ENCODE measurements at places on chromosomes 2 and 18. TPM values are rescaled to one million over a fixed set of nuclear protein-coding genes. Genes with fewer than 3 reads are reported as not detected.

DNA sequence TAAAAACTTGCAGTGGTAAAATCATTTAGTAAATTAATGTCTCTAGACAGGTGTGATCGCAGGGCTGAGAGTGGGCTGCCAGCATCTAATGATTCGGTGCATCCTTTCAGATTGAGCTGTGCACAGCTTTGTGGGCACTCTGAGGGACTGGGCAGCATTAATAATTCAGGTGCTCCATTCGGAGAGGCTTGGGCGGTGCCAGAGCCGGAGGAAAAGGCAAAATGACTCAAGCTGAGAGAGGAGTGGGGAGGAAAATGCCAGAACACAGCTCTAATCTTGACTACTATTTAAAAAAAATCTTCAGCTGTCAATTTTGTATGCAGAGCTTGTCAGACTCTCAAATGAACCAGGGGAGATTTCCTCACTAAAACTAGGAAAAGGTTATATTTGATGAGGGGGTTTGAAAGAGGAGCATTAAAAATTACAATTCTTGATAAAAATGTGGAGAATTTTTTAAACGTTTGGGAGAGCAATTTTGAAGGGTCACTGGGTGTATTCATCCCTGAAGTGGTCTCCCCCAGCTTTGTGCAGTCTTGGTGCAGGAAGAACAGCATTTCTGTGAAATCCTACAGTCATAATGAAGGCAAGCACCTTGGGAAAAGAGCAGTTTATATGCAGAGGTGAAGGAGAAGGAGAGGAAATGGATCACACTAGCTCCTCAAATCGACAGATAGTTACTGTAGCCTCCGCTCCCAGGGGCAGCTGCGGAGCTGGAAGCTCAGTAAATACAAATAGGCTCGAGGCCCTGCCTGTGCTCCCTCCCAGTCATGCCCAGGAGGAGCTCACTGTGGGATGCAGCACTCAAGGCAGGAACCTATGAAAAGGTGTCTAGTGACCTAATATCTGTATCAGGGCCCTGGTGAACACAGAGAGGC lies 535.4 kb upstream of the RAB6C start:
- no peak for DNase-seq
- H3K27me3 ChIP-seq, result no peaks in the 10 kb centered on the region
- H3K4me1 ChIP-seq, result no peaks in the 10 kb centered on the region
- no peaks in the 10 kb centered on the region for H3K36me3 ChIP-seq
- no peak overlapping the region for H3K27ac ChIP-seq

GRCh38 chr18:79069717-79070151 lies 540 bp downstream of the ATP9B start:
- no peak for DNase-seq
- no peaks in the 10 kb centered on the region for H3K4me1 ChIP-seq
- peaks cover 29% of the 10 kb centered on the region for H3K36me3 ChIP-seq

The CYP26B1 gene
- 5.1 TPM for total RNA-seq

DNA sequence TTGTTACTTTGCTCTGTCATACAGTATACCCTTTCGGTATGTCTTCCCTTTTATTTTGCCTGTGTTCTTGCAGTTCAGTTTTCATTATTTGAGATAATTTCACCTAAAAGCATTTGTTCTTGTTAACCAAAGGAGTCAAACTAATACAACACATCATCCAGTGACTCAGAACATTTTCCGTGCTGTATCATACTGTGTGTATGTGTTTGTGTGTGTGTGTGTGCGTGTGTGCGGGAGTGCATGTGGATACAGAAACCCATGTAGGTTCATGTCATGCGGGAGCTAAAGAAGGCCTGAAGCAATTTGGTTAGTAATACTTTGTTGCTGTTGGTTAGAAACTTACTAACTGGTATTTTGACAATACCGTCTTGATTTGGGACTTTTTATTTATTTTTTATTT lies 60.0 kb downstream of the CEP192 start:
- DNase-seq, result no peak
- no peak overlapping the region for H3K27ac ChIP-seq
- H3K27me3 ChIP-seq, result no peaks in the 10 kb centered on the region
- H3K4me1 ChIP-seq, result no peaks in the 10 kb centered on the region
- H3K36me3 ChIP-seq, result peaks cover 40% of the 10 kb centered on the region

GRCh38 chr18:29123706-29124530 lies 947.0 kb upstream of the CDH2 start:
- no peak for DNase-seq
- H3K27ac ChIP-seq, result no peak overlapping the region
- no peaks in the 10 kb centered on the region for H3K4me1 ChIP-seq
- no peak overlapping the region for H3K4me3 ChIP-seq

DNA sequence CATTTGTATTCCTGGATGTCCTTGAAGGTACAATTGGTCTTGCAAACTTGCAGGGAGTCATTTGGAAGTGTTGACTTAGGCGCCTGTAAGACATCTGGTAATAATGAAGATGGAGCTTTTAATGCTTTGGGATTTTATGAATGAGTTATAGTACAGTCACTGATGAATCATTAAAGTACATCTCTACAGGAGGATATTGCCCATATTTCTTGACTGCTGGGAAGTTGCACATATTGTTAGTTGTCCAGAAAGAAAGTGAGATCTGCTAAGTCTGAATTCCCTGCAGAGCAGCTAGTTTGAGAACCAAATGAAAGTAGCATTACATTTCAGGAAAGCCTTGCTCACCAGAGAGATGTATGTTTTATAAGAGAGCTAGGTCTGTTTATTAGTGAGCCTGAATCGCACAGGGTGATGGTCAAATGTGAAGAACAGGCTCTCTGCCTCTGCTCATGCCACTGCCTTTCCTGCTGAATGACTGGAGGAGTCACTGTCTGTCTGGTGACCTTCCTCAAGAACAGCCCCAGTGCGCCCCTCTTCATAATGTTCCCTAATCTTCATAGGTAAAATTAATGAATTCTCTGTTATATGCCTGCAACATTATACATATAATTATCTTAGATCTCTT lies 138.9 kb upstream of the KLHL14 start:
- H3K4me3 ChIP-seq, result no peak overlapping the region
- no peaks in the 10 kb centered on the region for H3K36me3 ChIP-seq
- H3K27ac ChIP-seq, result no peak overlapping the region
- DNase-seq, result no peak

The MDH1B gene
- total RNA-seq, result 1.9 TPM

The SLC11A1 gene
- total RNA-seq, result 0.12 TPM

DNA sequence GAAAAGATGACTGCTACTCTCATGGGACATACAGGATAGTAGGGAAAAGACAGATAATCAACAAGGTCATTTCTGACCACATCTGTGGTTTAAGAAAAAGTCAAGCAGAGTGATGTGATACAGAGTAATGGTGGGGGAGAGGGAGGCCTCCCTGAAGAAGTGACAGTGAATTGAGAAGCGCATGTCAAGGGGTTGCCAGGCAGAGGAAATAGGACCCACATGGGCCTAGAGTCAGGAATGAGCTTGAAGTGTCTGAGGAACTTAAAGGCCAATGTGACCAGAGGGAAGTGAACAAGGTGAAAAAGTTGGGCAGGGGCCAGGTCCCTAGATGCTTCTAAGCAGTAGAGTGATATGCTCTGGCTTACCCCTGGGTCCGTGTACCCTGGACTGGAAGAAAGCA lies 113.5 kb upstream of the PPP1CB start:
- no peaks in the 10 kb centered on the region for H3K27me3 ChIP-seq
- H3K4me3 ChIP-seq, result no peak overlapping the region
- no peak for DNase-seq
- peak overlapping the region; percentile 3 for H3K27ac ChIP-seq
- peaks cover 38% of the 10 kb centered on the region for H3K4me1 ChIP-seq

- no peak overlapping the region for H3K27ac ChIP-seq
- no peak overlapping the region for H3K4me3 ChIP-seq
Observed at GRCh38 chr18:8142131-8142711, 467.0 kb upstream of the RAB12 start.

- H3K27ac ChIP-seq, result no peak overlapping the region
- no peak for DNase-seq
- no peaks in the 10 kb centered on the region for H3K4me1 ChIP-seq
- H3K27me3 ChIP-seq, result no peaks in the 10 kb centered on the region
- no peaks in the 10 kb centered on the region for H3K36me3 ChIP-seq
- no peak overlapping the region for H3K4me3 ChIP-seq
Observed at GRCh38 chr2:223918671-223919134, 26.4 kb downstream of the WDFY1 start.

The SLC25A12 gene
- total RNA-seq, result 11.9 TPM

The MDH1 gene
- total RNA-seq, result 149 TPM

DNA sequence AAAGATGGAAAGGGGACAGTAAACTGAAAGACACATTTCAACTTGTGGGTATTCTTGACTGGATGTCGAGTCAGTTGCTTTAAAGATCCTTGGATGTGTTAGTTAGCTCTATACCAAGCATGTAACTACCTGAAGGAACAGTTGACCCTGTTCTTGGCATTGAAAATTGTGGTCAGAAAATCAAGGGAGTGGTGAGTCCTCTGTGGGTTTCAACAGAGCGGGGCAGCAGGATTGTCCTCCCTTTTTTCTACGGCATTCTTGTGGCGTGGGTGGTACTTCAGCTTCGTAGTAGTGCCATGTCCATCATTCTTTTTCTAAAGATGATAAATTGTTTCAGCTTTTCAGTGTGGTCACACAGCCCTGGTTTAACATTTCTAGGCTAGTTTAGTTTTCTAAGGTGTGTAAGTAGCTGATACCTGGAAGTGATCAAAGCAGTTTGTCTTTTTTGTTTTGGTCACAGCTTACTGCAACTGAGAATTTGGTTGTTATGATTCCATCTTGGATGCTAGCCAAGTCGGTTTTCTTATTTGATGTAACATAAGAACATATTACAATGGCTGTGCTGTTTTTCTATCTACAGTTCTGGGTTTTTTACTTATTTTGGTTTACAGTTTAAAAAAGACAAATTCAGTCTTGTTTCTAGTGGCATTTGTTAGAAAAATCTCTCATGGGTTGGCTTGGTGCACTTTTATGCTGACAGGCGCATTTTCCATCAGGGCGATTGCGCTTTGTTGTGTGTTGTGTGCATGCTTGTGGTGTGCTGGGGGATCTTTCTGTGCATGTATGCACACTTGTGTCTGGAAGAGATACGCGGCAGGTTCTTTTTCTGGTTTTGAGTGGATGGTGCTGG lies 84.7 kb downstream of the ZNF407 start:
- no peaks in the 10 kb centered on the region for H3K4me1 ChIP-seq
- H3K4me3 ChIP-seq, result no peak overlapping the region
- no peak for DNase-seq
- H3K27me3 ChIP-seq, result no peaks in the 10 kb centered on the region

DNA sequence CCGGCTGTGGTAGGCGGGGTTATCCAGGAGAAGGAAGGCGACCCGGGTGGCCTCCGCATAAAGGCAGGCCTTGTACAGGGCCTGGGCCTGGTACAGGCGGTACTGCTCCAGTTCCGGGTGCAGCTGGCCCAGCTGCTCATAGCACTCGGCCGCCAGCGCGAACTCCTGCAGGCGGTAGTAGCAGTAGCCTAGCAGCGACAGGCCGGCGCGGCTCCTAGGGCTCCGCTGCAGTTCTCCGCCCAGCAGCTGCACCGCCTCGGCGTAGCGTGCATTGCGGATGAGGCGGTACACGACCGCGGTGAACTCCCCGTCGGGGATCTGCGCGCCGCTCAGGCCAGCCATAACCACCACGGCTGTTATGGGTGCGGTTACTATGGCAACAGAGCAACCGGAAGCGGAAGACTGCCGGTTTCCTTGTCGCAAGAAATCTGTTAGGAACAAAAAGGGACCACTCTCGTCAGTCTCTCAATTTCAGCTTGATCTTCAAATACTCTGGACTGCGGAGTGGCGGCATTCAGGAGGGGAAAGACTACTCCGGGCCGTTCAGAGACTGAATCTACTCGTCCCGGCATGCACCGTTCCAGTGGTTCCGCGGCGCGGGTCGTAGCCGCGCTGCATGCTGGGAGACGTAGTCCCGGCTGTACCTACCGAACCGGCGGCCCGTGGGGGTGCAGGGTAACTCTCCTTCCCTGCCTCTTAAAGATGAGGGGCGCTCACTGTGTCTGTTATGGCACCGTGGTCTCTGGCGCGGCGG lies 160.0 kb downstream of the AGPS start:
- H3K27me3 ChIP-seq, result no peaks in the 10 kb centered on the region
- peak overlapping the region; percentile 99 for H3K27ac ChIP-seq
- peak; percentile 88 for DNase-seq
- no peaks in the 10 kb centered on the region for H3K4me1 ChIP-seq
- H3K36me3 ChIP-seq, result peaks cover 20% of the 10 kb centered on the region

The GALR1 gene
- total RNA-seq, result not detected

The RALBP1 gene
- 69.7 TPM for total RNA-seq

The ICA1L gene
- total RNA-seq, result 1.3 TPM

DNA sequence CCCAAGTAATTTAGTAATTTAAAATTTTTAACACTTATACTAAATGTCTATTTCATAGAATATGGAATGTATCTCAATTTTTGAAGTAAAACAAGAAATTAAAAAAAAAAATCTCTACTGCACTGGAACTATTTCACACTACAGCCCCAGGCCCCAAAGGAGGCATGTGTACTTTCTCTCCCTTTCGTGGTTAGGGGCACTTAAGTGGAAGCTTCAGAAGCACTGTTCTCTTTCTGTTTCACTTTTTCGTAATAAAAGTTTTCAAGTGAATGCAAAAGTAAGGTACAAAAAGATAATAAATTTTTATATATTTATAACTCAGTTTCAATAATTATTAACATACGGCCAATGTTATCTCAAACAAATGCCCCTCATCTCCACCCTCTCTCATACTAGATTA lies 123.8 kb upstream of the STON1 start:
- H3K4me1 ChIP-seq, result no peaks in the 10 kb centered on the region
- no peak overlapping the region for H3K4me3 ChIP-seq

GRCh38 chr18:37721544-37722522 lies 156.2 kb upstream of the CELF4 start:
- H3K4me3 ChIP-seq, result no peak overlapping the region
- H3K4me1 ChIP-seq, result no peaks in the 10 kb centered on the region
- no peak for DNase-seq
- no peaks in the 10 kb centered on the region for H3K36me3 ChIP-seq

GRCh38 chr2:6896930-6897759 lies 19.6 kb downstream of the RSAD2 start:
- DNase-seq, result no peak
- no peak overlapping the region for H3K4me3 ChIP-seq
- peaks cover 3% of the 10 kb centered on the region for H3K27me3 ChIP-seq
- H3K36me3 ChIP-seq, result no peaks in the 10 kb centered on the region
- H3K27ac ChIP-seq, result no peak overlapping the region

DNA sequence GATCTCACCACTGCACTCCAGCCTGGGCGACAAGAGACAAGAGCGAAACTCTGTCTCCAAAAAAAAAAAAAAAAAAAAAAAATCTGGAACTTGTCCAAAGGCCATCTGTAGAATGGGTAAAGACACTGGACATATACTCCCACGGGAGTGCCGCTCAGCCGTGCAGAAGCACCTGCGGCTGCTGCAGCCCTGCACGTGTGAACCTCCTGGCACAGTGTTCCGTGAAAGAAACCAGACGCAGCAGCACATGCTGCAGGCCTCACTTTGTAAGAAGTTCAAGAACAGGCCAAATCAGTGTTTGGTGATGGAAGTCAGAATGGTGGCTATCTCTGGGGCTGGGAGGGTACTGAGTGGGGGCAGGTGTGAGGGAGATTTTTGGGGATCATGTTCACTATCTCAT lies 6.5 kb downstream of the CHRND start:
- no peak overlapping the region for H3K27ac ChIP-seq
- H3K4me3 ChIP-seq, result no peak overlapping the region
- H3K27me3 ChIP-seq, result peaks cover 79% of the 10 kb centered on the region
- no peak for DNase-seq

GRCh38 chr2:179596018-179596417 lies 265.4 kb downstream of the ZNF385B start:
- H3K4me1 ChIP-seq, result peaks cover 6% of the 10 kb centered on the region
- no peak overlapping the region for H3K4me3 ChIP-seq
- no peak for DNase-seq
- H3K36me3 ChIP-seq, result no peaks in the 10 kb centered on the region
- no peaks in the 10 kb centered on the region for H3K27me3 ChIP-seq

The CPLX4 gene
- total RNA-seq, result not detected
